ENCODE measurements at places on chromosomes 7 and 10.

DNA sequence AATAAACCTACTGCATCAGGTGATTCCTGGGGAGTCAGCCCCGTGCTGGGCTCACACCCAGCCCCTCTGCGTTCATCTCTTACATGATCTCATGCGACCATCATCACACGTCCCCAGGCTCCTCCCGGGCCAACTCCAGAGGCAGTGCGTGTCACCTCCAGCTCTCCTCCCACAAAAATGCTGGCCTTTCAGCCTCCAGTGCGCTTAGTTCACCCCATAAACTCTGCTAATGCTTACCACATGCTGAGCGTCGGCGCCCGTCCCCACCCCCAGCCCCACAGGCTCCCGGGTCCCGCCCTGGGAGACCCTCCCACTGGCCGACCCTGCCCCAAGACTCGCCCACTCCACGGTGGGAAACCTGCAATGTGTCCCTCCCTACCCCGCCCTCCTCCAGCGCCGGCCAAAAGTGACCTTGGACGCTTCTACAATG, 816 bp upstream of the SDK1 start:
- DNase-seq = no peak

DNA sequence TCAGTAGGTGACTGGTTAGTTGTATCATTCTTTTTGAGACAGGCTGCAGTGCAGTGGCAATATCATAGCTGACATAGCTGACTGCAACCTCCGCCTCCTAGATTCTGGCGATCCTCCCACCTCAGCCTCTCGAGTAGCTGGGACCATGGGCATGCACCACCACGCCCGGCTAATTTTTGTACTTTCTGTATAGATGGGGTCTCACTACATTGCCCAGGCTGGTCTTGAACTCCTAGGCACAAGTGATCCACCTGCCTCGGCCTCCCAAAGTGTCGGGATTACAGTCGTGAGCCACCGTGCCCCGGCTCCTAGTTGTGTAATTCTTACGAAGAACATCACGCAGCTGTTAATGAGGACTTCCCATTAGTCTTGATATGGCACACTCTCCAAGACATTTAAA, 123.4 kb upstream of the VKORC1L1 start:
- DNase-seq = no peak

DNA sequence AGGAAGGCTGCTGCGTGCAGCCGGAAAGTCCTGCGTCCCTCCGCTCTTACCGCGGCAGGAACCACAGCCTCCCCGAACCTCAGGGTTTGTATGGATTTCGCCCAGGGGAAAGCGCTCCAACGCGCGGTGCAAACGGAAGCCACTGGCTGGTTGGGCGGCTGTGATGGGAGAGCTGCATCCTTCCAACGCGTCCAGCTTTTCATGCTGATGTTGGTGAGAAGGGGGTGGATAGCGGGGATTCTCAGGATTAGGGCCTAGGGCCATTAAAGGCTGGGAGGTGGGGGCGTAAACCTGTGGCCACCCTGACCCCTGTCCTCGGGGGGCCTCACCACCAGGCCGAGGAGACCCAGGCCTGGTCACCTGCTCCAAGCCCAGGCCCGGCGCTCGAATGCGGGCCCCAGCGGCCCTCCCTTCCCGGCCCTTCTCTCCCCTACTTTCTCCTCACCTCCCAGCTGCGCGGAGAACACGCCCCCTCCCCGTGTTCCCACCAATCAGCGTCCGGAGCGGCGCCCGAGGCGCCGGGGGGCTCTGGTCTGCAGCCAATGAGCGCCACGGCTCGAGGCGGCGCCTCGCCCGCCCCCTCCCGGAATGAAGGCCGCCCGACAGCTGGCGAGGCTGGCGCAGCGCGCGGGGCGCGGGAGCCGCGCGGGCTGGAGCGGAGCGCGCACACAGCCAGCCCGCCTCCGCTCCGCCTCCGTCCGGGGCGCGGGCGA, 458 bp upstream of the NANOS1 start:
- DNase-seq = peak; percentile 69

DNA sequence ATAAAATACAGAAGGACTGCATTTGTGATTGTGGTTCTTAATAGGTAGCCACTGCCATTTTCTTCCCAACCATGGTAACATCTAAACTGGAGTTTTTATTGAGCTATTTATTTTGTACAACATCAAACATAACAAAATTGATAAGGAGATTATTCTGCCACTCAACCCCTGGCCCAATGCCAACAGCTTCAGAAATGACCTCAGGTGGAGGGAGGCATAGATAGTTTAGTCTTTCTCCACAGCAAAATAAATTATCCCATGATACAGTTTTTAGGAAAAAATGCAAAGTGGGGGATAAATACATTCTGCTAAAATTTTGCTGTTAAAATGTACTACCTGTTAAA, 57.6 kb downstream of the LRRTM3 start:
- DNase-seq = no peak

DNA sequence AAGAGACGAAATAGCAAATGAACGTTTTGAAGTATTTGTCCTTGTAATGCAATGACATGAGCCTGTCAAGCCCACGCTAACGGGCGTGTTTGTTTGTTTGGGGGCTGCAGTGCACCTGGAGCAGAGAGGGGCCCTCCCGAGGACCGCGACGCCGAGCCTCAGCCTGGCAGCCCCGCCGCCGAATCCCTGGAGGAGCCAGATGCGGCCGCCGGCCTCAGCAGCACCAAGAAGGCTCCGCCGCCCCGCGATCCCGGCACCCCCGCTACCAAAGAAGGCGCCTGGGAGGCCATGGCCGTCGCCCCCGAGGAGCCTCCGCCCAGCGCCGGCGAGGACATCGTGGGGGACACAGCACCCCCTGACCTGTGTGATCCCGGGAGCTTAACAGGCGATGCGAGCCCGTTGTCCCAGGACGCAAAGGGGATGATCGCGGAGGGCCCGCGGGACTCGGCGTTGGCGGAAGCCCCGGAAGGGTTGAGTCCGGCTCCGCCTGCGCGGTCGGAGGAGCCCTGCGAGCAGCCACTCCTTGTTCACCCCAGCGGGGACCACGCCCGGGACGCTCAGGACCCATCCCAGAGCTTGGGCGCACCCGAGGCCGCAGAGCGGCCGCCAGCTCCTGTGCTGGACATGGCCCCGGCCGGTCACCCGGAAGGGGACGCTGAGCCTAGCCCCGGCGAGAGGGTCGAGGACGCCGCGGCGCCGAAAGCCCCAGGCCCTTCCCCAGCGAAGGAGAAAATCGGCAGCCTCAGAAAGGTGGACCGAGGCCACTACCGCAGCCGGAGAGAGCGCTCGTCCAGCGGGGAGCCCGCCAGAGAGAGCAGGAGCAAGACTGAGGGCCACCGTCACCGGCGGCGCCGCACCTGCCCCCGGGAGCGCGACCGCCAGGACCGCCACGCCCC, 118.5 kb downstream of the CYTH3 start:
- no peak for DNase-seq

DNA sequence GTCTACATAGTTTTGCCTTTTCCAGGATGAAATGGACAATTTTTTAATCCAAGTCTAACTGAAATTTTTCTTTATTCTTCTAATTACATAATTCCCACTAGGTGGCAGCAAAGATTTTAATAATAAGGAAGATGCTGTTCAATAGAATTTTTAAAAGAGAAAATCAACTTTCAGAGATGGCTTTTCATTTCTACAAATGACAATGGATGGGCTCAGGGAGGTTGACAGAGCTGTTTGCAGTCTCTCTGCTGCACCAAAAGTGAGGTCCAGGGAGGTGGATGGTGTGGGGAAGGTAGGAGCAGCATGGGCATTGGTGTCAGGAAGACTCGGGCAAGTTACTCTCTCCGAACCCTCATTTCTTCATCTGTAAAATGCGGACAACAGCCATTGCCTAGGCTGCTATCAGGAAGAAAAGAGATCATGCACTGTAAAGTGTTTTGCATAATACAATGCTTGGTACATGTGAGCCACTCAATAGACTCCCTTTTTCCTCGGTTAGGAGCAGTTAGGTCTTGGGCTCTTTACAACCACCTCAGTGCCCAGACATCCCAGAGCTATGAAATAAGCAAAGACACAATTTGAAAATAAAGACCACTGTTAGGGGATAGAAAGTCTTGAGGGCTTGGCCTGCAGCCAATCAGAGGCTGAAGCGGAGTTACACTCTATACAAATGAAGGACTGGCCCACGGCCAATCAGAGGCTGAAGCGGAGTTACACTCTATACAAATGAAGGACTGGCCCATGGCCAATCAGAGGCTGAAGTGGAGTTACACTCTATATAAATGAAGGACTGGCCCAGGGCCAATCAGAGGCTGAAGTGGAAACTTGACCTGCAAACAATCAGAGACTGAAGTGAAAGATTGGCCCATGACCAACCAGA, 107.1 kb downstream of the ABLIM1 start:
- peak; percentile 50 for DNase-seq

DNA sequence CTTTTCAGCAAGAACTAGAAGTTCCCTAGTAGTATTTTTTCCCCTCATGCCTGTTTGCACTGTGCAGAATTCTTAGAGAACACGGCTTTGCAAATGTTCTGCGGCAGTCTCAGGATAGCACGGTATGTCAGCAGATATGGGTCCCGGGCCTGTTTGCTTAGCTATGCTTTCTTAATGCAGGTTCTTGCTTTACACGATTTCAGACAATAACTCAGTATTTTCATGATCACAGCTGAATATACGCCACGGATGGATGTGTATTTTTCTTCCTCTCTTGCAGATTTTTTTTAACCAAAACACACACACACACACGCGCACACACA, 137.3 kb downstream of the HECW1 start:
- DNase-seq = no peak

GRCh38 chr10:104638861-104639589, 2.1 kb upstream of the SORCS3 start:
- no peak for DNase-seq

- no peak for DNase-seq
These were observed 84.7 kb upstream of the C1QL3 start for GRCh38 chr10:16606421-16606820.

DNA sequence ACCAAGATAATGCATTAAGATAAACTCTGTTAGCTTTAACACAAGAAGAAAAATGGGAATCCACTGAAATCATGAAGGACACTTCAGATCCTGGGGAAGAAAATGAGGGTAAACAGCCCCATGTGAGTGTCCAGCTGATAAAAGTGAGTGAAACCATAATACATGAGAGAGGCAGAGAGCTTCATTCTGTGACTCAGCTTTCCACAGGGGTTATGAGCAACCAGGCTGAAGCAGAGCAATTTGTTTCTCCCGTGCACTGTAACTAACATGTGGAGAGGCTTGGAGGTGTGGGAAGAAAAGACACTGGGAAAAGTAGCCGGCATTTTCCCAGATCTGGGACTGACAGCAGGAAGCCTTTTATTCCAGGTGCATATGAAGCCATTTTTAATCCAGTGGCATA, 971.7 kb downstream of the ANKRD7 start:
- no peak for DNase-seq

- no peak for DNase-seq
These were observed 107.8 kb downstream of the GALNT17 start for GRCh38 chr7:71239586-71240268.

- no peak for DNase-seq
These were observed 35.5 kb upstream of the RNF32 start for GRCh38 chr7:156604836-156605695.

DNA sequence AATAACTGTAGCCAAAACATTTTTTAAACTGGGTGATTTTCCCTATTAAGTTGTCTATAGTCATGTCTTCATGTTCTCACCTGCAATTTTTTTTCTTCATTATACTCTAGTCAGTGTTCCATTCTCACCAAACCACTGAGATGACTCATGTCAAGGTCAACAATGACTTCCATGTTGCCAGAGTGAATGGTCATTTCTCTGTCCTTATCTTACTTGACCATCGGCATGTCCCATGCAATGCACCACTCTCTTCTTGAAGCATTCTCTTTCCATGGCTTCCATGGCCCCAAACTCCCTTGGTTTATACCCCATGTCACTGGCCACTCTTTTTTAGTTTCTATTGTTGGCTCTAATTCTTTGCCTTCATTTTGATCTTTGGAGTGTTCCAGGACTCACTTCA, 173.9 kb downstream of the PPP1R17 start:
- DNase-seq = no peak

DNA sequence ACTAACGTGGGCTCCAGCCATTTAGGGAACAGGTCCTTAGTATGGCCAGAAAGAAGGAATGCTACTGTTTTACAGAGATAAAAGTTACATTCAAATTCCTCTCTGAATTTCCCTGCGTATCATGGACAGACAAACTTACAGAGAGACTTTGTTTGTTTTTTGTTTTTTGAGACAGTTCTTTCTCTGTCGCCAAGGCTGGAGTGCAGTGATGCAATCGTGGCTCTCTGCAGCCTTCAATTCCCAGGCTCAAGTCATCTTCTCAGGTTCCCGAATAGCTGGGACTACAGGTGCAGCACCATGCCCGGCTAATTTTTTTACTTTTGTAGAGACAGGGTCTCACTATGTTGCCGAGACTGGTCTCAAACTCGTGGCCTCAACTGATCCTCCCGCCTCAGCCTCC, 64.5 kb upstream of the MPP7 start:
- DNase-seq = no peak

- no peak for DNase-seq
These were observed 541 bp upstream of the PFKFB3 start for GRCh38 chr10:6202098-6202683.

GRCh38 chr10:107708981-107709380, 544.5 kb upstream of the SORCS1 start:
- no peak for DNase-seq

- no peak for DNase-seq
These were observed 60.9 kb downstream of the COBL start for GRCh38 chr7:51255536-51256208.

DNA sequence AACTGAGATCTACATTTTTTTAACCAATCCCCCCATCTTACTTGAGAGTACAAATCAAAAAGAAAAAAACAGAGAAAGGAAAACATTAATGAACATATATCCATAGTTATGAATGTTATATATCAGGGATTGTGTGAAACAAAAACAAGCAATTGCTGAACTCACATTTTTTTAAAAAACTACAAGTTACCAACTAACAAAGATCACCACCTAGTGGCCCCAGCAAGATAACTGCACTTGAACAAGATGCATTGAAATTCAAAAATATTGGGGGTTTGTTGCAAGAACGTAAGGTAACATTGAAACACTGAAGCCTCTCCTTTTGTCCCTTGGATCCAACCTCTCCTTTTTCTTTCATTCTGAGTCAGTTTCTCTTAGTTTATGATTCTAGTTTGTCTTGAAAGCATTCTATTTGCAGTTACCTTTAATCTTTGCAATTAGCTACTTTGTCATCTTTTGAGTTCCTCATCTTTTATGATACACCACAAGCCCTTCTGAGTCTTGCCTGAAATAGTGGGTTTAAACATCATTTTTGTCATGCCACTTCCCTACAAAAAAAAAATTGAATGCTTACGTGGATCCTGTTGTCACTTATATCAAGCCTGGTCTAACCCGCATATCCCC, 87.3 kb upstream of the TES start:
- no peak for DNase-seq

GRCh38 chr10:63819753-63820329, 298.6 kb downstream of the REEP3 start:
- DNase-seq = peak; percentile 84
